ENCODE measurements at places on chromosomes 1 and 21. TPM values are rescaled to one million over a fixed set of nuclear protein-coding genes. Genes with fewer than 3 reads are reported as not detected.

The LCE1E gene
- not detected for total RNA-seq

The RPE65 gene
- total RNA-seq, result not detected

The RAB7B gene
- 22.7 TPM for total RNA-seq

The FCER1G gene
- not detected for total RNA-seq

The MCOLN2 gene
- 1.1 TPM for total RNA-seq

The C1orf141 gene
- total RNA-seq, result not detected

The PRRX1 gene
- not detected for total RNA-seq

The FCAMR gene
- not detected for total RNA-seq

The RAP1GAP gene
- 2.6 TPM for total RNA-seq

The GCSAML gene
- total RNA-seq, result under 0.01 TPM

The YY1AP1 gene
- 53.5 TPM for total RNA-seq

The RNU1-3 gene
- total RNA-seq, result under 0.01 TPM

The FMO5 gene
- total RNA-seq, result 0.21 TPM

The OR2AK2 gene
- not detected for total RNA-seq

The NBPF9 gene
- 20.8 TPM for total RNA-seq

The BRDT gene
- not detected for total RNA-seq

The MSH4 gene
- total RNA-seq, result 1.1 TPM

The RBBP5 gene
- 28.0 TPM for total RNA-seq

The ANGPTL7 gene
- total RNA-seq, result not detected

The LIX1L gene
- total RNA-seq, result 2.4 TPM

The IFI44L gene
- total RNA-seq, result 2.7 TPM

The TMEM269 gene
- total RNA-seq, result 0.07 TPM

The CCDC24 gene
- 2.4 TPM for total RNA-seq
